ENCODE measurements at places on chromosomes 4 and X.

DNA sequence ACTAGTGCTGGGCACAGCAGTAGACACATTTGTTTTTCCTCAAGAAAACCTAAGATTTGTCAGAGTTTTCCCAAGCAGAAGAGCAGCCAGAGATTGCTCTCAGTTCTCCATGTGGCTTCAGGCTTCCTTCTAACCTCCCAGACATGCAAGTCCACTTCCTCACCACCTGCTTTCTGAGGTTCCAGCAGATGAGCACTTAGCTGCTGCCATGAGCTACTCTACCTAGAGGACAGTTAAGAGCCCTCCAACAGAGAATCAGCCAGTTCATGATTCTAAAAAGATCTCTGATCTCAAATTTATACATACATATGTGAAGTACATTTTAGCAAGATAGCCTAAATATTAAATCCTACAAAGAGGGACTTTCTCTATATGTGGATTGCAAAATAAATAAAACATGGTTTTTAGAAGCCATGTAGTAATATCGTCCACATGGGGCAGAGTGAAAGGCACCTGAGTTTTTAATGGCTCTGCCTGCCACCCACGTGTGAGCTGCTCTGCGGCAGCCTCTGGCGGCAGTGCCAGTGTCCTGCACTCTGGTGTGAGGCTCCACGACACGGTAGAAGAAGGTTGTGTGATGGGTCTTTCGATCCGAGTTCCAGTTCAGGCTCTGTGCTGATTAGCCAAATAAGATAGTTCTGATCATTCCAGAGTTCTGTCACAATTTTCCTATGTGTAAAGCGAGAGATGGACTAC, 10.3 kb downstream of the CYP4V2 start:
- no peak for DNase-seq

GRCh38 chrX:54920610-54921426, at the start of gene TRO:
Gene TRO, plus strand, starts transcription at chrX:54920824. Its CDS starts 1,423 bp downstream, at chrX:54922247.
- DNase-seq, result peak; percentile 33

DNA sequence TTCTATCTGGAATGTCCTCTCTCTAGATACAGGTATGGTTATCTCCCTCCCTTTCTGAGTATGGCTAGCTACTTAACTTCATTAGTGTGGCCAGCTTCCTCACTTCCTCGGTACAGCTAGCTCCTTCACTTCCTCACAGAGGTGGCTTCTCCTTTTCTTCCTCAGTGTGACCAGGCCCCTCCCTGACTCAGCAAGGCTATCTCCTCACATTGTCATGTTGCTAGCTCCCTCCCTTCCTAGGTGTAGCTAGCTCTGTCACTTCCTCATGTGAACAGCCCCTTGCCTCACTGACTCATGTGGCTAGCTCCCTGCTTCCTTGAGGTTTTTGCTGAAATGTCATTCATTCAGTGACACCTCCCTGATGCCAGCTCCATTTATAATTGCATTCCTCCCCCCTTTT, 67.3 kb upstream of the DDIT4L start:
- no peak for DNase-seq

GRCh38 chr4:183832776-183833450, 72.2 kb upstream of the STOX2 start:
- no peak for DNase-seq

DNA sequence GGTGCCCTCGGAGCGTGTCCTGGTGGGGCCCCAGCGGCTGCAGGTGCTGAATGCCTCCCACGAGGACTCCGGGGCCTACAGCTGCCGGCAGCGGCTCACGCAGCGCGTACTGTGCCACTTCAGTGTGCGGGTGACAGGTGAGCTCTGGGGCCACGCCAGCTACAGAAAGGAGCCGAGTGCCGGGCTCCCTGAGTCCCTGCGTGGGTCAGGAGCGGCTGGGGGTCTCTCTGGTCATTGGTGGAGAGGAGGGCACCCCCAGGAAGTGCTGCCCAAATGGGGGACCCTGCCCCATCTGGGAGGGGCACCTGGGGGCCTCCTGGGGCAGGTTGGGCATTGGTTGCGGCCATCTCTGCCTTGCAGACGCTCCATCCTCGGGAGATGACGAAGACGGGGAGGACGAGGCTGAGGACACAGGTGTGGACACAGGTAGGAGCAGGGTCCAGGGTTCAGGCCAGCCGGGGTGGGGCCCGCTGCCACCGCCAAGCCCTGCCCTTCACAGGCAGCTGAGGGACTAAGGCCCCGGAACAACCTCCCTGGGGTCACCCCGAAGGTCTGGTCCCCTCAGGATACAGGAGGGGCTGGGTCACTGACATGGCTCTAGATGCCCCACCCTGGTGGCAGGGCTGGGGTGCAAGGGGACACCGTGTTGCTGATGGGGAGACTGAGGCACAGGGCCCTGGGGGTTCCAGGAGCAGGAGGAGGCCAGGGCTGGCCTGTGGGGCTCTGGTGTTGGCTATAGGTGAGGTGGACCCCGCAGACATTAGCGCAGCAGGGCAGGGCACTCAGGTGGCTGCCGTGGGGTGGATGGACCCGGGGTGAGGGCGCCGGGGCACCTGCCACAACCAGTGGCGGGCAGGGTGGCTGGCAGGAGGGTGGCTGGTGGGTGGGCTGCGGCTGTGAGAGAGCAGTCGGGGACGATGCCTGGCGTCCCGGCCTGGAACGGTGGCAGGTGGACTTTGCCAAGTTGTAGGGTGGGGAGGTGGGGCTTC, 6.6 kb downstream of the FGFR3 start:
- no peak for DNase-seq

DNA sequence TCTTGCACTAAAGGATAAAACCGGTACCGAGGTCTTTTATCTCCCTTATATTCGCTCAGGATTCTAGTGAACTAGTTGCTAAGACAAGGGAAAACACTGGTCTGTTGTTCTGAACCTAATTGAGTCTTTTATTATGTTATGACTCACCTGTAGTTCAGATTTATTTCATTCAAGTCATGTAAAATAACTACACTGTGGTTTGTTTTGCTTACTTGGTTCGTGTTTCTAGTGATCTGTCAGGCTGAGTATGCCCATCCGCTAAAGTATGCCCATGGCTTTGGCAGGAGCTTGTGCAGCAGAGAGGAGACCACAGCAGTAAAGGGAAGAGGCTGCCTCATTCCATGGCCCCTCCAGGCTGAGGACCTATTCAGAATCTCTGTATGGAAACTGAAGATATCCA, 126.1 kb downstream of the AFF1 start:
- DNase-seq, result no peak

GRCh38 chrX:114272096-114272686, 311.7 kb upstream of the HTR2C start:
- no peak for DNase-seq

DNA sequence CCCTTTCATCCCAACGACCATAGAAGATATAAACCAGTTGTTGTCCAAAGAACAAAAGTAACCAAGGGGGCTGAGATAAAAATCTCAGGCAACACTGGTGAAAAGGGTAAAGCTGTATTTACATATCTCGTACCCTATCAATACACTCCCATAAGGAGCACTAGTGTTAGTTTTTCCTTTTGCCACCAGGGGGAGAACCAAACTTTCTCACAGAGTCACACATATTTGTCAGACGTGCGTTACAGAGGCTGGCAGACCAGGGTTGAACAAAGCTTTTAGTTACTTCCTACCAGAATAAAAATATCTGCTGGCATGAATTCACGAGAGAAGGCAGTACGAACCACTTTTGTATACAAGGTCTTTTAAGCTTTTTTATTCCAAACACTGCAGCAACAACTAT, 88.3 kb downstream of the AMELX start:
- peak; percentile 23 for DNase-seq

DNA sequence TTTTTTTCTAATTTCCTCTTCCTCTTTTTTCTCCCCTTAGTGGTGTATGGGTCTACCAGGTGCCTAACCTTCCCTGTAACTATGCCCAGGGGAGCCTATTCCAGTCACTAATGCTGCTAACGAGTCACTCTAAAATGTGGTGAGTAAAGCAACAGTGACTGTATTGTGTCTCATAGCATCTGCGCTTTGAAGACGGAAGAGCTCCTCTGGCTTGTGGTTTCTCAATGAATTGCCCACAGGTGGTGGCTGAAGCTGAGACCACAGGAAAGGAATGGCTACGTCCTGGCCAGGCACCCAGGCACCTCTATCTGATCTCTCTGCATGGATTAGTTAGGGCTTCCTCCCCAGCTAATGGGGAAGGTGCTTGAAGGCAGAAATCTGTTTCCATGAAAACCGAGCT, 763.5 kb upstream of the FRG1 start:
- DNase-seq, result no peak

DNA sequence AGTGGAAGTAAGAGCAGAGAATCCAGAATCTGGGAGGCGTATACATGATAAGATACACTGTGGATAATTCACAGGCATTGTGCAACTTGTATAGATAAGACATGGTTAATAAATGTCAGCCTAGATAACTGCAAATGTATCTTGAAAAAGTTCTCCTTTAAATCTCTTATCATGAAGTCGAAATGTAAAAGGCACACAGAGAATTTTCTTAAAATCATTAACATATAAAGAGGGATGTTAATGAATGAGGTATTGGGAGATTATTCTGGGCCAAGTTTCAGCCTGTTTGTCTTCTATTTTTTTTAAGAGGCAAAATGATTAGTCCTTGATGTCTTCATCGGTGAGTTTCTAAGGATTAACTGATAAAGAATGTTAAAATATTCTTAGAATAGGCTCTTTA, 835 bp downstream of the TDO2 start:
- no peak for DNase-seq

DNA sequence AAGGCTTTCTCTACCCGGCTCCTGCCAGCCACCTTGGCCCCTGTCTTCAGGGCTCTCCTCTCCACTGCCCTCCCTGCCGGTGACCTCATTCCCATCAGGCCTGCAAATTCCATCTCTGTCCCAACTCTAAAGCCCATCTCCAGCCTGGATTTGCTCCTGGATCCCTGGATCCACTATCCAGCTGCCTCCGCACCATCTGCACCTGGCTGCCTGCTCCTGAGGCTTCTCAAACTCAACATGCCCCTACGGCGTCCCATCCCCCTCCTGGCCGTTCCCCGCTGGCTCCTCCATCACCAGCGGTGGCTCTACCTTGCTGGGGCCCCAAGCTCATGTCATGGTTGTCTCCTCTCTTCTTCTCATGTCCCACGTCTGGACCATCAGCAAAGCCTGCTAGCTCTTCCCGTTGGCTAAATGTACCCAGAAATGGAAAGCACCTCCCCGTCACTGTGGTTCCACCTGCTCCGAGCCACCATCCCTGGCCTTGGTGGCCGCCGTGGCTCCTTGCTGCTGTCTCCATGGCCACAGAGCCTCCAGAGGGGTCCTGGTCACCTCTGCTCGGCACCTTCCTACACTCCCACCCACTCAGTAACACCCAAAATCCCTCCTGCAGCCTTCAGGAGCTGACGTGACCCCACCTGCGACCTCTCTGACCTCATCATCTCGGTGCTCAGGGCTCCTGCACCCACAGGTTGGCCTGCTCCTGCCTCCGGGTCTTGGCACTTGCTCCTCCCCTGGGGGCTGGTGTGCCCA, 58.5 kb downstream of the ADRA2C start:
- DNase-seq, result no peak

DNA sequence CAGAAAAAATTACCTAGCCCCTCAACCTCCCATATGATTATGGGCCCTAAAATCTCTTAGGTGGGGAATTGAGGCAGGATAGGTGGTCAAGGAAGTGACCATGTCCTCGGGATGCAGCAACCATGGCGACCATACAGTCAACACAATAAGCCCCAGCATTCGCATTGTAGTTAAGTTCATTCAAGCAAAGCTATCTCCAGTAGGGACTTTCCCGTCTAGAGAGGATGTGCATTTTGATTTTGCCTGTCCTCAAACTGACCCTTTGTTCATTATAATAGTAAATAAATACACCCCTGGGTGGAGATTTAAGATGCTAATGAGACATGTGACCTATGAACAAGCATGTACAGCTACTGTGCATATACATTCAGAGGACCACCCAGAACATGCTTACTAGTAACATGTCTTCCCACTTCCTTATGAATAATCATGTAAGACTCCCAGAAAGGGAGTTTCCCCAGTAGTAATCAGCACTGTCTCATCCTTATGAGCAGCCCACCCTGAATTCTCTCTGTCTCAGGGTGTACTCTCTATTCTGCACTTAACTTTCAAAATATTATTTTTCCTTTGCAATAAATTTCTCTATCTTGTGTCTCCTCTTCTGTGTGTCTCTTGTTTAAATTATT, 74.3 kb downstream of the NUDT11 start:
- DNase-seq, result no peak

DNA sequence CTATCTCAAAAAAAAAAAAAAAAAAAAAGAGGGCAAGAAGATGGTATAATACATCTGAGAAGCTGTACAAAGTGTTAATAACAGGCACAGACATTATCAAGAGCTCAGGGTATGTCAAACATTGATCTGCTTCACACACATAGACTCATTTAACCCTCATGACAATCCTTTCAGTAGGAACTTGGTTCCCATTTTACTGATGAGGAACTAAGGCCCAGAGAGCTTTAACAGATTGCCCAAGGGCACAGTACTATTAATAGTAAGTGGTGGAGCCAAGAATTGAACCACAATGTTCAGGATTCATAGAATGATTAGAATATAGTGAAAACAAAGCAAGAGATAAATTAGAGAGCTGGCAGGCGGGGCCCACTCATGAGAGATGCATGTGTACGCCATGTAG, 154.4 kb downstream of the EFHC2 start:
- no peak for DNase-seq

GRCh38 chrX:16946361-16946964, at the start of gene REPS2:
Gene REPS2, plus strand, starts transcription at chrX:16946658. Its CDS starts 204 bp downstream, at chrX:16946862.
- DNase-seq, result peak; percentile 61

DNA sequence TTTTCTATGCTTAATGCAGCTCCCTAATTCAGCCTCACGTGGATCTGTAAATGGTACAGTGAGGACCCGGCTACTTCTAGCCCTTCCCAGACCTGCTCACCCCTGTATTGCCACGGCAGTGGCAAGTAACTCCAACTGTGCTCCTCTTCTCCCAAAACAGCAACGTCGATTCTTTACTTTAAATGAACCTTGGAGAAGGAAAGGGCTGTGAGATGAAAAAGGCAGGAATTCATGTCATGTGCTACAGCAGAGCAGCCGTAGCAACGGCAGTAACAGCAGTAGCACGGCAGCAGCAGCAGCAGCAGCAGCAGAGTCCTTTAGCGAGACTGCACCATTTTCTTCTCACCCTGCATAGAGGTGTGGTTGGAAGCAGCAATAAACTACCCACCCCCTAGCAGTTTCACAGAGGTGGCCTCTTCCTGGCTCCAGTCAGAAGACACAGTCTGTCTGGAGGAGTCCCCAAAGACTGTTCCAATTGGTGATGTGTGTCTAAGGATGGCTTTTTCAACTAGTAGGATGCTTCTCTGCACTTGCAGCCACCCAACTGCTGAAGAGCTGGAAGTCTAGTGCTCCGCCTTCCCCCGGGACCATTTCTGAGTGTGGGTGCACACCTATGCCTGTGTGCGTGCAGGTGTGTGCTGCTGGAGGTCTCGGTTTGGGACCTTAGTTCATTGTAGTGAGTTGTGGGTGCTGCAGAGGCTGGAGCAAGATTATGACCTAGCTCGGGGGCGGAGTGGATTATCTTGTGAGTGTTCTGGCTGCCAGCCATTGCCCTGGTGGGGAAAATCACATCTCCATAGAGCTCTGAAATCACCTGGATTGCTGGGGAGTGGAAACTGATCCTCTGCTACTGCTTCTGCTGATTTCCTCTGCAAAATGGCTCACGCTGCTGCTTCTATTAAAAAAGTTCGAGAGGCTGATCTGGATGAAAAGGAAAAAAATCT, 67.2 kb downstream of the ANK2 start:
- DNase-seq, result no peak

DNA sequence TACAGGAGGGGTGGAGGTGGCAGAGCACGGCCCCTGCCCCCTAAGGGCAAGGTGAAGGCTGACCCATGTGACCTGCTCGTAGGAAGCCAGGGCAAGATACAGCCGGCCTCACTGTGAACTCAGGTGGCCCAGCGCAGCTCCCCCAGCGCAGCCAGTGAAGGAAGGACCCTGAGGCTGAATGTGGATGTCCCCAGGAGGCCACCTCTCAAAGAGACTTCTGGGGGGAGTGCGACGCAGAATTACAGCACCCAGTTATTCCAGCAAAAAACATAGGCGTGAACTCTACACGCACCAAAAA, 52.6 kb downstream of the ZFYVE28 start:
- DNase-seq, result no peak
